Omental fat pad (tissue), 4 donors: ENCODE measurements at places on chromosomes 6 and 20. TPM values are rescaled to one million over a fixed set of nuclear protein-coding genes. Genes with fewer than 3 reads are reported as not detected.

Gene CCDC170
- total RNA-seq = 1.3 TPM

Gene MLN
- total RNA-seq = not detected

Gene LHFPL5
- total RNA-seq = not detected

Gene HRH3
- not detected for total RNA-seq

Gene PHACTR1
- 17.7 TPM for total RNA-seq

Gene SLC52A3
- 0.84 TPM for total RNA-seq

Gene RNF8
- 17.0 TPM for total RNA-seq

Gene CTCFL
- total RNA-seq = not detected

Gene BMP5
- not detected for total RNA-seq

Gene NECAB3
- 27.7 TPM for total RNA-seq

Gene CGA
- not detected for total RNA-seq

Gene CUTA
- total RNA-seq = 89.9 TPM

Gene BEND6
- total RNA-seq = 1.0 TPM

Gene PPP2R5D
- total RNA-seq = 41.5 TPM

Gene RAB44
- 0.48 TPM for total RNA-seq

Gene ARFGEF3
- total RNA-seq = 4.3 TPM

Gene FOXC1
- 3.8 TPM for total RNA-seq

Gene ECI2
- 82.2 TPM for total RNA-seq

Gene SLC22A16
- 0.82 TPM for total RNA-seq

Gene CDKN1A
- 169 TPM for total RNA-seq

Gene PAK5
- total RNA-seq = not detected

Gene FARS2
- 14.8 TPM for total RNA-seq

Gene PRSS35
- not detected for total RNA-seq

Gene PRPH2
- 0.60 TPM for total RNA-seq

Gene OXT
- total RNA-seq = not detected

Gene BANF2
- not detected for total RNA-seq

Gene TMEM63B
- 21.1 TPM for total RNA-seq

Gene KCNK16
- not detected for total RNA-seq

Gene ADTRP
- total RNA-seq = not detected

Gene SLC26A8
- total RNA-seq = 0.12 TPM
